Right atrium auricular region (tissue), 2 donors: ENCODE measurements at places on chromosomes 4 and X.

GRCh38 chr4:123599061-123599919, 202.7 kb downstream of the SPRY1 start:
- no peak for DNase-seq

GRCh38 chr4:126268106-126268505, 953.4 kb downstream of the FAT4 start:
- DNase-seq = no peak

- DNase-seq = no peak
Observed at GRCh38 chrX:110133735-110134370, 130.9 kb downstream of the TMEM164 start.

- DNase-seq = no peak
Observed at GRCh38 chr4:143397335-143397734, 60.7 kb downstream of the GAB1 start.

DNA sequence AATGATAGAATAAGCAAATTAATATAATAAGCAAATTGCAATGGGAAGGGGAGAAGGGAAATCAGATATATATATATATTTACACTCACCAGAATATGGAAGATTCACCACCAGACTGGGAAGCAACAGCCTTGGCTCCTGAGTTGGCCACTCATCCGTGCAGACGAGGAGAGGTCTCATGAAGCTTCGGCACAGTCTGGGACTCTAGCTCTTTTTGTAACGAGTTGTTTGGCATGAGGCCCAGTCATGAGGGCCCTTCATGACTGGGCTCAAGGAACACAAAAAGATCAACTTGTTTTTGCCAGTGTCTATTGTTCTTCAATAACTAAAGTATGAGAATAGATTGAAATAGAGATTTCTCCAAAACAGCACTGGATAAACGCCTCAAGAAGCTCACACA, 176.4 kb downstream of the ADGRA3 start:
- DNase-seq = no peak

DNA sequence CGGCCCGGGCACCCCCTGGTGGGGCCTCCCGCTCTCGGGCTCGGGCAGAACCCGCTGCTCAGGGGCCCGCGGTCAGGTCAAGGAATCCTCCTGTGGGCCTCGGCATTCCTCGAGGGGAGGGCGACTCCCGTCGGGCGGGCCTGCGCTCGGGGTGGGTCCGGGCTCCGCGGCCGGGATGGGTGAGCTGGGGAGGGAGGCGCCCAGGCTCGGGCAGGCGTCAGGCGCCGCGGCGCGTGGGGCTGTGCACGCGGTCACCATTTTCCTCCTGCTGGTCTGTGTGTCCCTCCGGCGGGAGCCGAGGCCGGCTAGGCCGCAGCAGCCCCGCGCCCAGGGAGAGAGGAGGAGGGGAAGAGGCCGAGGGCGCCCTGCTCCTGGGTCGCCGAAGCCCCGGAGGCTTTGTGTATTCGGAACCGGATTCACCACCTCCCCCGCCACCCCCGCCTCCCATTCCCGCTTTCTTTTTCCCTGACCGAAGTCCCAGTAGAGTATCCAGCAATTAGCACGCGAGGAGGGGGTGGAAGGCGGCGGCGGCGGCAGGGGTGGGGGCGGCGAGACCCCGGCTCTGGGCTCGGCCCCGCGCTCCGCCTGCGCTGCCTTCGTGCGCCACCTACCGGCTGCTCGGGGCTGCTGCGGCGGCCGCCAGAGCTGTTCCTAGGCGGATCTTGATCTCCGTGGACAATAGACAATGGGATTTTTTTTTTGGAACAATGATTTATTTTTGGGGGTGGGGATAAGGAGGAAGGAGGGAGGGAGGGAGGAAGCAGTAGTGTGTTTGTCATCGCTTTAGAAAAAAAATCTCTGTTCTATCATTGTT, 99.0 kb upstream of the MAML3 start:
- DNase-seq = no peak

GRCh38 chrX:155218777-155219176, 2.5 kb downstream of the VBP1 start:
- no peak for DNase-seq

GRCh38 chrX:49951524-49952193, 29.3 kb downstream of the CLCN5 start:
- DNase-seq = no peak
